Esophagus squamous epithelium (tissue), 5 donors: ENCODE measurements at places on chromosomes 12 and 14.

- DNase-seq: no peak
Measured at GRCh38 chr14:99564256-99564925, 39.6 kb downstream of the CCDC85C start.

GRCh38 chr14:95340201-95340697, 20.5 kb upstream of the CLMN start:
- no peak for DNase-seq

DNA sequence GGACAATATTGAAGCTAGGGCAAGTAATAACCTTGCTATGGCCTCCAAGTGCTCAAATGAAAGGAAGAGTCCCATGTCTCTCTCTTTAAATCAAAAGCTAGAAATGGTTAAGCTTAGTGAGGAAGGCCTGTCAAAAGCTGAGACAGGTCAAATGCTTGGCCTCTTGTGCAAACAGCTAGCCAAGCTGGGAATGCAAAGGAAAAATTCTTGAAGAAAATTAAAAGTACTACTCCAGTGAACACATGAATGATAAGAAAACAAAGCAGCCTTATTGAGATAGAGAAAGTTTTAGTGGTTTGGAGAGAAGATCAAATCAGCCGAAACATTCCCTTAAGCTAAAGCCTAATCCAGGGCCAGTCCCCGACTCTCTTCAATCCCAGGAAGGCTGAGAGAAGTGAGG, 84.1 kb upstream of the PLEKHA5 start:
- no peak for DNase-seq

- no peak for DNase-seq
Measured at GRCh38 chr12:52769354-52769753, 7.8 kb downstream of the KRT76 start.

- no peak for DNase-seq
Measured at GRCh38 chr14:91373591-91374254, 43.9 kb downstream of the CCDC88C start.

- no peak for DNase-seq
Measured at GRCh38 chr12:1796515-1797010, 23.8 kb upstream of the LRTM2 start.

DNA sequence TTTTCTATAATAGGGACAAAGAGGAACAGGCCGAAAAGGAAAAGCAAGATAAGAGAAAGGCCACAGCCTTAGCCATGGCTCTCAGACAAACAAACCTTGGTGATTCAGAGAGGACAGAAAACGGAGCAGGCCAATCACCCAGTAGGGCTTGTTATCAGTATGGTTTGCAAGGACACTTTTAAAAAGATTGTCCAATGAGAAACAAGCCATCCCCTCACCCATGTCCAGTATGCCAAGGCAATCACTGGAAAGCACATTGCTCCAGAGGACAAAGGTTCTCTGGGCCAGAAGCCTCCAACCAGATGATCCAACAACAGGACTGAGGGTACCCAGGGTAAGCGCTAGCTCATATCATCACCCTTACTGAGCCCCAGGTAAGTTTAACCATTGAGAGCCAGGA, 243.8 kb upstream of the BTG1 start:
- DNase-seq: no peak
